ENCODE measurements at places on chromosomes 3 and 15.

DNA sequence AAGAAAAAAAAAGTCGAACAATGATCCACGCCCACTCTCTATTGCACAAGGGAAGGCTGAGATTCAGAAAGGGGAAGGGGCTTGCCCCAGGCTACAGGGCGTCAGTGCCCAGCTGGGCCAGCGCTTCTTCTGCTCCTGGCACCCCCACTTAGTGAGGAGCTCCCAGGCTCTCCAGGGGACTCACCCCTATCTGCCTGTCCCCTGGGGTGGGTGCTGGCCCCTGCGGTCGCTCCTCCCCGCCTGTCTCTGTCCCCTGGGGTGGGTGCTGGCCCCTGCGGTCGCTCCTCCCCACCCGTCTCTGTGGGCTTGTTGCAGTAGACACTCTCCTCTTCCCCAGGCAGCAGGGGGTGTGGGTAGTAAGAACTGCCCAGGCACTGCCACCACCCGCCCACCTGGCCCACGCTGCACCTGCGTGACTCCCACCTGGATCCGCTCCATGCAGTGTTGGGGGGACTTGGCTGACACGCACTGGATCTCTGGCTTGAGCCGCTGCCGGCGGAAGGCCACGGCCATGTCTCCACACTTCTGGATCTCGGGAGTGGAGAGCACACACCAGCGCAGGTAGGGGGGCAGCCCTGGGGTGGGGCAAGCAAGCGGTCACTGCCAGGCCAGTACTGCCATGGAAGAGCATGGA, 14.6 kb downstream of the MELTF start:
- DNase-seq, result no peak

GRCh38 chr3:10783360-10784351, 32.4 kb upstream of the SLC6A11 start:
- no peak for DNase-seq

DNA sequence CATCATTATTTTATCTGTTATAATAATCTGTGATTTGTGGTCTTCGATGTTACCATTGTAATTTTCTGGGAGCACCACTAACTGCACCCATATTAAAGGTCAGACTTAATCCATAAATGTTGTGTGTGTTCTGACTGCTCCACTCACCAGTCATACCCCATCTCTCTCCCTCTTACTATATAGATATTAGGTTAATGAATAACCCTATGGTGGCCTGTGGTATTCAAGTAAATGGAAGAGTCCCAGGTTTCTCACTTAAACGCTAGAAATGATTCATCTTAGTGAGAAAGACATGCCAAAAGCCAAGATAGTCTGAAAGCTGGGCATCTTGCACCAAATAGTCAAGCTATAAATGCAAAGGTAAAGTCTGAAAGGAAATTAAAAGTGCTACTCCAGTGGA, 1358.5 kb downstream of the ROBO2 start:
- DNase-seq, result no peak

DNA sequence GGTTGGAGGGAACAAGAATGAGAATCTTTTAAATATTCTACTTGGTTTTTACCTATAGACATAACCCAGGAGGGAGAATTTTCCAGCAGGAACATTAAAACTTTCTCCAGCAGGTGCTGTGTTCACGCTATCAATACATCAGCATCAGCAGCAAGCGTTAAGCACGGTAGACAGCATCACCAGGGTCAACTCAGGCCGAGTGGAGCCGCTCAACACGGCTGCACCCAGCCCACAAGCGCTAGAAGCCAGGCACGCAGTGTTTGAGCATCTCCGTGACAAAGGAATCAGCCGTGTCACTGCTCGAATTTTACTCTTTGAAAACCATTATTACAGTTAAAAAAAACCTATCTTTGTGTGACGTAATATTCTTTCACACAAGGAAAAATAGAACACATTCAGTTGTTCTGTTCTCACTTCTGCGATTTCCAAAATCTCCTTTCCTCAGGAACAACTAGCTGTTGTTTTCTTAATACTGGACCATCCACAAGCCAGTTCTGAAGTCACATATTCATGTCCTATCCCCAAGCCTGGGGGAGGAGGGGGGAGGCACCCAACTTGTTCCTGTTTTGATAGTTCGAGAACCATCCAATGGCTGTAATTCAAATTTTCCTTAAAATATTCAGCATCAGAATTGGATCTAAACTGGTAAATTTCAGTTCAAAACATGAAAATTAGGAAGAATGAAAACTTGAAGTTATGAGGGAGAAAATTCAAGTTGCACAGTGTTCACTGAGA, 77.9 kb downstream of the ADAMTS17 start:
- no peak for DNase-seq

DNA sequence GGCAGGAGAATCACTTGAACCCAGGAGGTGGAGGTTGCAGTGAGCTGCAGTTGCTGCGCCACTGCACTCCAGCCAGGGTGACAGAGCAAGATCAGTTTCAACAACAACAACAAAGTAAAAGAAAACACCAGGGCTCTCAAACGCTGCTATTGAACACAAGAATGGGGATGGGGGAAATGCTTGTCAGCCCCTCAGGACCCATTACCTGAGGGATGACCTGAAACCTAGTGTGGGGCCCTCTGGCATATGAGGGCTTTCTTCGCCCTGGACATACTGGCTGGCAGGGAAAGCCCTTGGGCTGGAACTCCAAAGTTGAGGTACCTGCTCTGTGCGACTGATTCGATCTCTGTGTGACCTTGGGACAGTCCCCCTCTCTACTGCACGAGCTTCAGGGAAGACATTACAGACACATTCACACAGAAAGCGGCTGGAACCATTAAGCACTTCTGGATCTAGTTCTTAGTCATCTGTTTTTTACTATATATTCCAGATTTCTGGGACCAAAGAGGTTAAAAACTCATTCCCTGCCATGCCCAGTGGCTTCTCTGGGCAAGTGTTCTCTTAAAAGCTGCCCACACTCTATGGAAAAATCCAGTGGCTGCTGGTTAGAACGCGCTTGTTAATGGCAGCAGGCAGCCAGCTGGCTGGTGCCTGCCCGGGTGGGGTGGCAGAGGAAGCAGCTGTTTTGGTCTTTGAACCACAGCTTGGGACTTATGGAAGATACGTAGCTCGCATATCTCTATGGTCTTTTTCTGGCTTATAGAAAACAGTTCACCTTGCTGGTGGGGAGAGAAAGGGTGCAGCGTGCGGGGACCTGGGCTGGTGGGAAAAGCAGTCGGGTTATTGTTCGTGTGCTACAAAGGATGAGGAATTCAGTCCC, 57.2 kb downstream of the ATP1B3 start:
- DNase-seq, result no peak

- no peak for DNase-seq
Observed at GRCh38 chr3:139994891-139995290, 59.9 kb downstream of the CLSTN2 start.

DNA sequence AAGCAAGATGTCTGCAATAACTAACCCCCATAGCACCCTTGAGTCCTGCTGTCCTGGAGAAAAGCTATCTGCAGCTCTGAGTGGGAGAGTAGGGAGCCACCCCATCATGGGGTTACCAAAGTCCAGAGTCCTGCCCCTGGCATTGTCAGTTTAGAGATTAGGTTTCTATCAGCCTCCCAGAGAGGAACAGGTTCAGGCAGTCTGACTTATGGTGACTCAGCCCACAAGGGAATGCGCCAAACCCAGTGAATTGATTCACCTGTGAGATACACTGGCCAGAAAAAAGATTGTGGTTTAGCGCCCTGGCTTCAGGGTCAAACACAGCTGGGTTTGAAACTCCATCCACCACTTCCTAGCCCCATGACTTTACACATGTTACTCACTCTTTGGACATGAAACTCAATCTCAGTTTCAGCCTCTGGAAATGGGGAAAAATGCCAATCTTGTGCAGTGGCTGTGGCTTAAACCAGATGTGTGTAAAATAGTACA, 263.6 kb upstream of the HES1 start:
- DNase-seq, result peak; percentile 94

DNA sequence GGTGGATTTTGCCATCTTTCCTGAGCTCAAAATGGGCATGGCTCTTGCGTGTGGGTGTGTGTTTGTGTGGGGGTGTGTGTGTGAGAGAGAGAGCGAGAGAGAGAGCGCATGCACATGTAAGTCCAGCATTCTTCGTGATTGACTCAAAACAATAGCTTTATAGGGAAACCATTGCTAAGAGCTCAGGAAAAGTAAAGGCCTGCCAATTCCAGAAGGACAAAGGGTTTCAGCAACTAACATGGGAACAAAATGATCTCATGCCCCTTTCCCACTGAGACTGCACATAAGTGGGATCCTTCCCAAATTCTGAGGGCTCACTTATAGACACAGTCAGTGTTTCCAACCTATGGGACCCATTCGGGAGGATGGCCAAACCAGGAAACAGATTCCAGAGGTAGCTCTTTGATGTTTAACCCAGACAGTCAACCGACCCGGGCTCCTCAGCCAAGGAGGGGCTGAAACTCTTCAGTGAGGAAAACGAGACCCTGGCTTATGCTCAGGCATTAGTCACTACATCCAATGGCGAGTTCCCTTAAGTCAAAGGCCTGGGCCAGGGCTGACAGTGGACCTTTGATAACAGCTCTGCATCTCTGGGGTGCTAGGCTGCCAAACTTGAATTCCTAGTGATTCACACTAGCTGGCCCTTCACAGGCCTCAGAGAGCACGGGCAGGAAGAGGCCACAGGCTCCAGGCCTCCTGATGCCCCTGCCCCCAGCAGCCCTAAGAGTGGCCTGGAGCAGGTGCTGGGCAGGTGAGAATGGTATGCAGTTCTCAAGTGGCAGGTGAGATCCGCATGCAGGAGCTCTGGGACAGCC, 305.0 kb upstream of the C2CD4B start:
- DNase-seq, result no peak

DNA sequence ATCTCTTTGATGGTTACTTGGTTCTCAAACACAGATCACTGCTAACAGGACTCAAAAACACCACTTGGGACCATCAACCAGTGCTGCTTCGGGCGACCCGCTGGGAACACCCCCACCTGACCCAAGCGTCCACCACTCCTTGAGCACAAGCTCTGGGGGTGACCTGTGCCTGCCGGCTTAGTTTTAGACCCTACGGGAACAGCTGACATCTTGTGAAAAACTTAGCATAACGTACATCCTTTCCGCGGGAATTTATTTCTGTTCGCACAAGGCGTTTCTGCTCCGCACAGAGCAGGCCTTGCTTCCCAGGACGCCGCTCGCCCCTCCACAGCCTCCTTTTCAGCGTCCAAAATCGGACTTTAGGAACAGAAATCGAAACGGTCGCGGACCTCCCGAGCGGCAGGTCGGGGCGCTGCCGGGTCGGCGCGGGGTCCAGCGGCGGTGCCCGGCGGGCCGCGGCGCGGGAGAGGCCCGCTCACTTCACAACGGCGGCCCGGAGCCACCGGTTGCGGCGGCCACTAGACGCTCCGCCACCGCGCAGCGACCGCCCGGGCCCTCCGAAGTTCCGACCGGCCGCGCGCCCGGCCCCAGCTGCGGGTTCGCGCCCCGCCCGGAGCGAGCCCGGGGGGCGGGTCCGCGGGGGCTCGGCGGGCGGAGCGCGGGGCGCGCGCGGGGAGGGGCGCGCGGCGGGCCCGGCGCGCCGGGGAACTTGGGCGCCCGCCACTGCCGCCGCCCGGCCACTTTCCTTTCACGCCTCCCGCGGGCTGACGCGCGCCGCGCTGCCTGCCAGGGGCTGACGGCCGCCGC, 959 bp downstream of the SFMBT1 start:
- no peak for DNase-seq

DNA sequence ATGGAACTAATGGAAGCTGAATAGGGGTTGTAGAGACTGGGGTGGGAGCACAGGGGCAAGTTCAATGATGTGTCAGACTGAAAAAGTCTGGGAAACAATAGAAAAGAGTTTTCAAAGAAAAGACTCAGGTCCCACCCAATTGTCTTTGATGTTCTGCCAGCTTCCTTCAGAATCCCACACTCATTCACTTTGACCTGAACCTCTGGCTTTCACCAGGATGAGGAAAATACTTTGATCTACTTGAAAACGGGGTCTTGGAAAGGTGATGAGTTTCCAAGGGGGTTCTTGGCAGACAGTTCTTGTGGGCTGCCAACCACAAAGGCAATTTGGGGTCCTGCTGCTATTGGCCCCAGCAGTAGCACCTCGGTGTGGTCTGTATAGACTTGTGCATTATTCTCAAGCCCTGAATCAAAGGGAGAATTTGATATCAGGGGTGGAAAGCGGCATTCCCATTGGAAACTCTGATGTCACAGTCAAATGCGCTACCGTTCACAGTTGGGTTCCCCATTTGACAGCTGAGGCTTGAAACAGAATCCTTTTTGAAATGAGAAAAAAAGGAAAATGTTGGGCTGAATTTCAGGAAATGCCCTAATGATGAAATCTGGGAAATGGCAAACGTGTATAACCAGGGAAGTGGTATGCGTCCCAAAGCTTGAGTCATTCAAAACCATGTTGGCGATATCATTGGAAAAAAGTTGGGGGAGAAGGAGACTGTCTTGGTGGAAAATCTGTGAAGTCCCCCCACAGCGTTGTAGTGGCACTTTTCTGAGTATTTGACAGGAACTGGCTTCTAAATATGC, 229.2 kb upstream of the LRTM1 start:
- no peak for DNase-seq

GRCh38 chr3:124281453-124282316, 289.8 kb upstream of the ROPN1 start:
- no peak for DNase-seq

GRCh38 chr15:76963596-76963995, 31.3 kb upstream of the PSTPIP1 start:
- DNase-seq, result no peak

DNA sequence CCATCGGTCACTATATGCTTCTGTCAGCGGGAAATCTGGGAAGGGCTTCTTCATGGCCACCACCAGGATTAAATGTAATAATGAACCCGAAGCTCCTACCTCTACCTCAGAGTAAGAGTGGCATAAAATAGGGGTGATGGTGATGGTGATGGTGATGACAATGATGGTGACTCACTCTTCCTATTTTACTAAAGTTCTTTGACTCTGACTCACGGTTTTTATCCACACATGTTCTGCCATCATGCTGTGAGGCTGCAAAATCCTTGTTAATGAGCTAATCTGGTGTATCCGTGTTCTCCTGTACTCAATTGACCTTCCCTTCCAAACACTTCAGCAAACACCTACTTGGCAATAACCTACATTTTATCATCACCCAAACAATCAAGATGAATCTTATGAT, 18.3 kb upstream of the FOXP1 start:
- no peak for DNase-seq

GRCh38 chr3:126014252-126014651, 45.3 kb downstream of the ROPN1B start:
- DNase-seq, result no peak
